Left colon (tissue), 2 donors: ENCODE measurements at places on chromosomes 6 and 20. TPM values are rescaled to one million over a fixed set of nuclear protein-coding genes. Genes with fewer than 3 reads are reported as not detected.

Gene VNN1
- total RNA-seq = 3.2 TPM

DNA sequence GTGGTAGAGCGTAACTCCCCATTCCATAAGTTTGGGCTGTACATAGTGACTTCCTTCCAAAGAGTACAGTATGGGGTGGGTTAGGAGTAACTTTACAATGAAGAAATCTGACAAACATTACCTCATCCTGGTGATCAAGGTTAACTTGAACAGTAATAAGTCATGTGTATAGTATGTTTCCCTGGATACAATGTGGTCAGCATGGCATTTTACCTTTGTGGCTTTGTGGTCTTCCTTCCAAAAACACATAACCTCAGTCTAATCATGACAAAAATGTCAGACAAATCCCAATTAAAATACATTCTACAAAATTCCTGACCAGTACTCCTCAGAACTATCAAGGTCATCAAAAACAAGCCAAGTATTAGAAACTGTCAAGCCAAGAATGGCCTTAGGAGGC is 225.1 kb downstream of the UBE3D start:
- no peak for DNase-seq

- no peak for DNase-seq
These were observed 647.9 kb downstream of the KIF16B start for GRCh38 chr20:15925376-15925775.

DNA sequence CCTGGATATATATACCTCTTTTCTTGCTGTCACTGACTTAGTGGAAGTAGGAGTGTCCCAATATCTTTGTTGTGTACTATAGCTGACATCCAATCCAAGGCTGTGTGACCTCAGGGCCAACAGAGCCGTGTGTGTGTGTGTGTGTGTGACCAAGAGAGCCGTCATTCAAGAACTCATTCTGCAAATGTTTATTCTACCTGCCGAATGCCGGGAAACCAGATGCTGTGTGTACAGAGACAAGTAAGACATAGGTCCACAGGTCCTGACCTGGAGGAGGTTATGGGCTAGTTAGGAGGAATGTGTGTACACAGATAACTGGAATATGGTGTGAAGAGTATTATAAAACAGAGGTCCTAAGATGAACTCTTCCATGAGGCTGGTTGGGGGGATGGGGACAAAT is 190.0 kb downstream of the DHX35 start:
- no peak for DNase-seq

Gene CHRNA4
- total RNA-seq = not detected

- DNase-seq = no peak
These were observed 239.9 kb upstream of the CEP162 start for GRCh38 chr6:84467296-84467695.

Gene OPRM1
- not detected for total RNA-seq

Gene NMBR
- not detected for total RNA-seq

GRCh38 chr6:89840538-89840937 is 10.9 kb downstream of the CASP8AP2 start:
- no peak for DNase-seq

Gene ADGRF5
- 3.8 TPM for total RNA-seq

Gene ZNF334
- total RNA-seq = 8.5 TPM

DNA sequence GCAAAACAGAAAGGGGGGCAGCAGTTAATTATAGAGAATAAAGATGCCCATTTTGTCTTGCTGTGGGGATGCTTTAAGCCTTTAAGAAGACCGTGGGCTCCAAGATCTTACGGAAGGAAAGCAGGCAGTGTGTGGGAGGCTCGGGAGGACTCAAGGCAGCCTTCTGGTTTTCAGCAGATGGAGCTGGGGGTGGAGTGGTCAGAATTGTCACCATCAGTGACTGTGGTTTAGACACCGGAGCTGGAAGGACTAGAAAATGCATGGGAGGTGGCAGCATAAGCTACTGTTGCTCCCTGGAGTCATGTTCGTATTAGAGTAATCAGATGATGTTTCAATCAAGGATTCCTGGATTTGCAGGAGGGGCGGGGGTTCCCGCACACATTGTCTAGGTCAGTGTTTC is 3.7 kb downstream of the PHACTR1 start:
- no peak for DNase-seq

DNA sequence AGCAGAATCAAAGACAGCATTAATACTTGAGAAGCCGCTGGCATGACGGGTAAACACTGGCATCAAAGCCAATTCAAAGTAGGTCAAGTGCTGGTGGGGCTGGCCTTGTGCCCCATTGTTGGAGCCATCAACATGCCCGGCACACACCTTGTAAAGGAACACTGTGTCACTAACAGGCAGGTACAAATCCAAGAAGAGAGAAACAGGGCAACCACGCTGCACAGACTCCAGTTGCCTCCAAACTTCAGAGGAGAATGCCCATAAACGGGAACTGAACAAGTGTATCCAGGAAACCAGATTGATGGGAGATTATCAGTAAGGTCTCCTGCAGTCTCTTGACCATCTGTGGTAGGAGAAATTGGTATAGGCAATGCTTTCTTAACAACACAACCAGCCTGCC is 127.0 kb upstream of the STXBP5 start:
- DNase-seq = no peak

DNA sequence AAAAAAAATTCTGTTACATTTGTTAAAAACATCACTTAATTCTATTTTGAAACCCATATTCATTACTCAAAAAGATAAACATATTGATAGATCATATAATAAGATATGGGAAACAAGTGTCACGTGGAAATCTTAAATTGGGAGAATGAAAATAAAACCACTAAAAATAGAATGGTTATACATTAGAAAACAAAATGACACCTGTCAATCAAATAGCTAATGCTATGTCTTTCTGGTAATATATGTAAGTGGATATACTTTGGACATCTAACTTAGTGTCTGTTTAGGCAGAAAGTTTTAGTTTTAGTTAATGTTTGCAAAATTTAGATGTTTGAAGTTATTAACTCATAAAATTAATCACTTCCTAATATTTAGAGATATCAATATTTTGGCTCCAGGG is 95.1 kb upstream of the SIM1 start:
- DNase-seq = no peak

- no peak for DNase-seq
These were observed 47.5 kb upstream of the PROKR2 start for GRCh38 chr20:5364136-5364821.

Gene VARS2
- total RNA-seq = 34.8 TPM

DNA sequence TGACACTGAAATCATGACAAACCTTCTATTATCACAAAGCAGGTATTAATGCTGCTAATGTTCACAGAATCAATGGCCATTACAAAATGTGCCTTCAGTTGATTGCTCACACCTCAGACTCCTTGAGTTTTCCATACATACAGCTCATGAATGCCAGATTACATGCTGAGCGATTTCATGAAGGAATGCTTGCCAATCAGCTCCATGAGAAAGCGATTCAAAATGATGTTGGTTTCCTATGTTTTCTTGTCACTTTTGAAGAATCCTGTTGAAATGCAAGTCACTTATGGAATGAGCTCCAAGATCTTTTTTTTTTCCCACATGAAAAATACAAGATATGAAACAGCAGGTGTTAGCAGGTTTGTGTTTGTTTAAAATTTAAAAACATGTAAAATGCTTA is 71.4 kb upstream of the SHLD1 start:
- DNase-seq = no peak

- peak; percentile 66 for DNase-seq
These were observed 24.8 kb upstream of the APMAP start for GRCh38 chr20:25017257-25017803.

GRCh38 chr20:20832715-20833114 is 120.3 kb upstream of the RALGAPA2 start:
- no peak for DNase-seq

DNA sequence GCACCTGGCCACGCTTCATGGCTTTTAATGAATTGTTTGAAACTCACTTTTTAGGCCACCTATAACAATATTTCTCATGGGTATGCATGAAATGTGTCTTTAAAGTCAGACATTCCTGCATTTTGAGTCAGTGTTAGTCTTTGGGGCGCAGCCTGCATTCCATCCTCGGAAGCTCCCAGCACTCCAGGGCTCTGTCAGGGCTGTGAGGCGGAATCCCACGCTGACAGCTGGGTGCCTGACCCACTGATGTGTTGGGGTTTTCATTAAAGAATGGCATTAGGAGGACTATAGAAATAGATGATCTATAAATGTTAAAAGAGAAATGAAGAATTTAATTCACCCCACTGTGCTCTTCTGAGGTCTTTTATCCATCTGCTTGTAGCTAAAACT is 16.2 kb upstream of the CLDN20 start:
- no peak for DNase-seq

Gene TMEM170B
- 1.6 TPM for total RNA-seq

Gene SIM1
- total RNA-seq = not detected

- DNase-seq = no peak
These were observed 2.5 kb downstream of the BLOC1S5 start for GRCh38 chr6:8061736-8062135.

GRCh38 chr6:93721386-93722048 is 302.2 kb upstream of the EPHA7 start:
- peak; percentile 19 for DNase-seq

Gene SLC17A9
- 28.1 TPM for total RNA-seq

Gene CLIC1
- total RNA-seq = 502 TPM

- DNase-seq = no peak
These were observed 405.8 kb upstream of the FKBP1C start for GRCh38 chr6:62805431-62805830.

- DNase-seq = no peak
These were observed 31.1 kb downstream of the CD109 start for GRCh38 chr6:73727114-73727513.

Gene CYP21A2
- total RNA-seq = 0.15 TPM

- peak; percentile 12 for DNase-seq
These were observed 81.6 kb upstream of the MC3R start for GRCh38 chr20:56166781-56167465.

- no peak for DNase-seq
These were observed 66.7 kb downstream of the SMOC2 start for GRCh38 chr6:168507730-168508129.

- DNase-seq = no peak
These were observed 135.3 kb upstream of the RREB1 start for GRCh38 chr6:6972456-6972855.

DNA sequence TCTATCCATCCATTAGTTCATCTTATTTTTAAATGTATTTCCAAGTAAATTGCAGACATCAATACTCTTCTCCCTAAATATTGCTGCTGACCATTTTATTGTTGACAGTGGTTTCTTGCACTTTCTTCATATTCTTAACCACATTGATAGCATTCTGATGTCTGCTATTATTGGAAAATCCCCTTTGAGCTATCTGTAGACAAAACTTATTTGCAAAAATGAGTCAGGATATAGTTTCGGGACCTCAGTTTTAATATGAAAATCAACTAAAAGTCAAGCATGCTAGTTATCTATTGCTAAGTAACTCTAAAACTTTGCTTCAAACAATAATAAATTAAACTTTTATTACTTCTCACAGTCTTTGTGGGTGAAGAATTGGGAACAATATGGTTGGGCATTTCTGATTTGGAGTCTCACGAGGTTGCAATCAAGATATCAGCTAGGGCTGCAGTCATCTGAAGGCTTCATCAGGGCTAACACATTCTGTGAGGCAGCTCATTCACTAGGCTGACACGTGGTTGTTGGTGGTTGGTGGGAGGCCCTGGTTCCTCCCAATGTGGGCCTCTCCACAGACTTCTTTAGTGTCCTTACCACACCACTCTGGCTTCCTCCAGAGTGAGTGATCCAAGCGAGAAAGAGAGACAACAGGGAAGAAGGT is 32.7 kb downstream of the CD109 start:
- DNase-seq = no peak

DNA sequence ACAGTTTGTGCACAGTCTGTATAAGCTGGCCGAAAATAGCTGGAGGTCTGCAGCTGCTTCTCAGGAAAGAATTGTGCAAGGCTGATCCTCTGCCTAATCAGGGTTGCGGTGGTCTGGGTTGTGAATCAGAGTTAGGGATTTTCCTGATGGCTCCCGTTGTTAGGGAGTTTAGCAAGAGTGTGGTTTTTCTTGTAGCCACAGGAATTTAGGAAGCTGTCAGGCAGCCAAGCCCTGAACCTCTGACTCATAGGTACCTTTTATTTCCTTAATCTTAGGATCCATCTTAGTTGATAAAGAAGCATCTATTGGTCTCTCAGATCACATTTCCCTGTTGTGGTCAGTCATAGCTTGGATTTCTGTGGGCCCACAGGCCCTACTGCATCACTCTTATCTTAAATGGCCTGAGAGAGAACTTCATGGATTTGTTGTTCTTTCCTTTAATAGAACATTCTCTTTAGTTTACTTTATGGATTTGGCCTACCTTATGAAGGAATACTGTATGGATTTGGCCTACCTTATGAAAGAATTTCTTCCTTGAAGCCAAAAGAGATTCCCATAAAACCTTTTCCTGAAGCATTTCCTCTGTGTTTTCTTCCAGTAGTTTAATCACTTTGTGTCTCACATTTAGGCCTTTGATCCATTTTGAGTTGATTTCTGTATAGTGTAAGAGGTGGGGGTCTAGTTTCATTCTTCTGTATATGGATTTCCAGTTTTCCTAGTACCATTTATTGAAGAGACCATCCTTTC is 10.3 kb downstream of the KIF25 start:
- DNase-seq = no peak

Gene SLC26A8
- total RNA-seq = 0.50 TPM

- DNase-seq = no peak
These were observed 13.3 kb upstream of the NXT1 start for GRCh38 chr20:23337312-23337711.

- DNase-seq = peak; percentile 23
These were observed 28.7 kb downstream of the NTSR1 start for GRCh38 chr20:62737271-62737811.

- DNase-seq = peak; percentile 77
These were observed 87.5 kb downstream of the SYNJ2 start for GRCh38 chr6:158068893-158069799.

DNA sequence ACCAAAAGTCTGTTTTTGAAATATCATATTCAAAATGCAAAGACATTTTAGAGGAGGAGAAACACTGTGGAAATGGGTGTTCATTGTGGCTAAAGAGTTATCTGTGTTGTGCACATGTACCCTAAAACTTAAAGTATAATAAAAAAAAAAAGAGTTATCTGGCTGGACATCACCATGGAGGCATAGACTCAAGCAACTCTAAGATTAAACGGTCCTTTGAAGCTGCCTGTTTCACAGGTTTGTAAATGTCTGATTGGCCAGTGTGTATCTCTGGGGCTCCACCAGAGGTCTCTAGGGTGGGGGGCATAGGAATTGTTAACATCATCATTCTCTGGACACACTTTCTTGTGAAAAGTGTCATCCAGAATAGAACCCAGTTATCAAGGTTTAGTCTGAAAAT is 39.2 kb downstream of the TSPYL4 start:
- no peak for DNase-seq

GRCh38 chr6:35030099-35030498 is 111.0 kb downstream of the TCP11 start:
- no peak for DNase-seq

Gene DCDC2
- 1.7 TPM for total RNA-seq

Gene KIF25
- 0.22 TPM for total RNA-seq

Gene OR2H2
- not detected for total RNA-seq

DNA sequence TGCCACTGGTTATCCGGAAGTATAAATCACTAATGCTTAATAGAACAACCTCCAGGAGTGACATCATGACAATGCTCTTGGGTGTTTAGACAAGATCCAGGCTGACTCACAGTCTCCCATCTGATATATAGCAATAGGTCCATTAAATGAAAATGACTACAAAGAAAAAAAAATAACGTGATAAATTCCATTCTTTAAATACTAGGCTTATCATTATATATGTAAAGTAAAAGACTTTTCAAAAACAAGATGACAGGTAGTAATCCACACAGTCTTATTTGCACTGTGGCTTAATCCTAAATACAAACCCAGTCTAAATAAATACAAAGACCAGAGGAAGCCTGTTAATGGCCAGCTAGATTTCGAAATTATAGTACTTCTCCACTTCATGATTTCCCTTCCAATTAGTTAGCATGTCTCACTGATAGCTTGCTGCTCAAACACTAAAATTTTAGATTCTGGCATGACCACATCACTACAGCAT is 149.1 kb upstream of the BEND3 start:
- no peak for DNase-seq

Gene IMPG1
- not detected for total RNA-seq
